ENCODE measurements at places on chromosomes 6 and 20.

GRCh38 chr20:63067266-63067635 is 60.5 kb upstream of the BHLHE23 start:
- DNase-seq, result no peak

DNA sequence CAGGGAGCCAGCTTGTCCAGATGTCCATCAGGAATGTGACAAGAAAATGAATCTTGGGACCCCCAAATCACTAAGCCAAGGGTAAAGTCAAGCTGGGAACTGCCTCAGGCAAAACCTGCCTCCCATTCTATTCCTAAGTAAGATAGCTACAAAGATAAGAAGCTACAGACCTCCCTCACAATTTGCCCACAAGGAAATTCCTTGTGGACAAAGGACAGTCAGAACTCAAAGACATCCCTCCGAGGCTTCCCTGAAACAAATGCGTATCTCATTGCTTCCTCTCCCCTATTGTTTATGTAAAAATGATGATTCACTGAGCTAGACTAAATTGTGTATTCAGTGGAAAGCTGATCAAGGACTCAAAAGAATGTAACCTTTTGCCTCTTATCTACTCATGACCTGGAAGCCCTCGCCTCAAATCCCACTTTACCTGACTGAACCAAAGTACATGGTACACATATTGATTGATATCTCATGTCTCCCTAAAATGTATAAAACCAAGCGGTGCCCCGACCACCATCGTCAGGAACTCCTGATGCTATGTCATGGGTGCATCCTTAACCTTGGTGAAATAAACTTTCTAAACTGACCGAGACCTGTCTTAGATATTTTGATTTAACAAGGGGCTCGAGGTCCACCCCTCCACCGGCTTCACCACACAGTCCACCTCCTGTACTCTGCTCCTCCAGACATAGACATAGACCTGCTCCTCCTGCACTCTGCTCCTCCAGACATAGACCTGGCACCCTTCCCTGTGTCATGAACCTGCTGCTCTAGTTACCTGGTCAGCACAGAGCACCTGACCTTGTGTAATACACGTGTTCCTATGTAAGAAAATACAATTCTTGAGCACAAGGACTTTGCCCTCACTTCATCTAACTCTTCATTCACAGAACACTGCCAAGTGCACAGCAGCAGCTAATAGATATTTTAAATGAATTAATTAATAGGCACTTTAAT is 81.4 kb downstream of the WDR27 start:
- no peak for DNase-seq

- DNase-seq, result no peak
Observed at GRCh38 chr6:37654727-37655500, 42.8 kb downstream of the MDGA1 start.

DNA sequence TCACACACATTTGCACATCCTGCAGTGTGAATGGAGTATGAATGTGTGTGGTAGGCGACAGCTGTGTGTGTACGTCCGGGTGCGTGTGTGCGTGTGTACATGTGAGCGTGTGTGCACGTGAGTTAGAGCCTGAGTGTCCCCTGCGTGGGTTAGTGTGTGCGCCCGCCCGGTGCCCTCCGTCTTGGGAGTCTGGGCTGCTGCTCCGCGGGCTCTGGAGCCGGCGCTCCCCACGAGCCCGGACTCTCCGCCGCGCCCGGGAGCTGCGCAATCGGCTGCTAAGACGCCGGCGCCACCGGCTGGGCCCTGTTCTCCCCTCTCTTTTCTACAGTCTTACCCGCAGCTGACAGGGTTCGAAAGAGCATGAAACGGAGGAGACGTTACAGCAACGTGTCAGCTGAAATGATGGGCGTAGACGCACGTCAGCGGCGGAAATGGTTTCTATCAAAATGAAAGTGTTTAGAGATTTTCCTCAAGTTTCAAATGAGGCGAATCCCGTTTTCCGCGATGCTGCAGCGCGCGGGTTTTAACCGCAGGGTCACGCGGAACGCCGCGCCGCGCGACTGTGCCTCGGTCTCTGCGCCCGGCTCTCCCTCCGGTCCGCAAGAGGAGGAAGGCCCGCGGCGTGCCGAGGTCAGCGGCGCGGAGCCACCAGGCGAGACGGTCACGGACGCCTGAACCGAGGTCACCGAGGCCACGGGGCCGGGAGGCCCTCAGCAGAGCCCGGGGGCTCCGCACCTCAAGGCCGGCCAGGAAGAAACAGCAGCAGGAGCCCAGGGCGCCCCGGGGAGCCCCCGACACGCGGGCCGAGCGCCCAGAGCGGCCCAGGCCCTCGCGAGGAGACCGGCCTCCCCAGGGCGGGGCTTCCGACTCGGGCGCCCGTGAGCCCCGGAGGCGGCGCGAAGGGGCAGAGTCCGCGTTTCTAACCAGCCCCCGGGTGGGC is 95.3 kb upstream of the BHLHE23 start:
- DNase-seq, result peak; percentile 54

GRCh38 chr20:7879883-7880282 is 60.4 kb downstream of the HAO1 start:
- DNase-seq, result no peak

DNA sequence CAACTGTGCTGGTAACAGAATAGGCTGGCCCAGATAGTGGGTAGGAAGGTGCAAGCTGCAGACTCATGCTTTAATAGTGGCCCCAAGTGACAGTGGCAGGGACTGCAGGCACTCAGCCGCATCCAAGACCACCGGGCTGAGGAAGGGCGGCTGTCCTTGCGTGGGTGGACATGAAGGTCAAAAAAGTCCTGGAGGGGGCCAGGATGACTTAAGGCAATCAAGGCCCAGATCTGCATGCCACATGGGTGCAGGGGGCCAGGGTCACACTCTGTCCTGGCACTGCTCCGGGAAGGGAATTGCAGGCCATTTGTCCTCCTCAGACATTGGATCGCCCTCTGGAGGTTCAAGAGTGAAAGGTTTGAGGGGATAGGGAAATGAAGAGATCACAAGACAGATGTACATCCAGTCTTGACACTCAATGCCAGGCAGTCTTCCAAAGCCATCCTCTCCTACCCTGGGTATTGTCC is 10.4 kb upstream of the VNN2 start:
- no peak for DNase-seq

DNA sequence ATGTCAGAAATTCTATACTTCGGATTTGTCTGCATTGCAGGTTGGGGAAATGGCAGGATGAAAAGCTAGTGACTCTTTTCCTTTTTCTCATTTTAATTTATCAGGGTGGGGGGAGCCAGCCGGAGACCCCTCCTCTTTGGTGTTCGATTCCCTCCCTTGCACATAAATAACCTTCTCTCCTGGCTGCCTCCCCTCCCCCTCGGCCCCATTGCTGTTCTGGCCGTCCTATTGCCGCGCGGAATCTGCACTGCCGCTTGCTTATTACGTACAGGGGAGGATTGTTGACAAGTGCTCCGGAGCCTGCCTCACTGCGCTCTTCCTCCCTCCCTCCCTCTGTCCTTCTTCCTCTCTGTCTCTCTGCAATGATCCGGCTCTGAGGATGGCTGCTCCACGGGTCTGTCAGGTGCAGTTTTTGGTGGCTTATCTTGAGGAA is 154.7 kb downstream of the JARID2 start:
- no peak for DNase-seq

DNA sequence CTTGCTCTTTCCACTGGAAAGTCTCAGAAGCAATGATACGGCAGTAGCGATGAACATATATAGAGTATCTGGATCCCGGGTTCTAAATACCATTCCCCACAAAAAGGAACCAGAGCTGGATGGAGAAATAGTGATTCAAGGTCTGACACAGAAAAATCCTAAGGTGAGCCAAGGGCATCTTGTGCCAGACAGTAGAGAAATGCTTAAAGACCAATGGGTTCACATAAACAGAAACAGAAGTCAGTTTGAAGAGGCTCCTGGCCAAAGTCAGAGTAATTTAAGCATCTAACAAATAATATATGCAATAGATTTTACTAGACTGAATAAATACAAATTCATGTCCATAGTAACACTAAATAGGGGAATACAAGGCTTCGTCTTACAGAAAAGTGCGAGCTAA is 54.7 kb downstream of the RGS17 start:
- DNase-seq, result no peak

DNA sequence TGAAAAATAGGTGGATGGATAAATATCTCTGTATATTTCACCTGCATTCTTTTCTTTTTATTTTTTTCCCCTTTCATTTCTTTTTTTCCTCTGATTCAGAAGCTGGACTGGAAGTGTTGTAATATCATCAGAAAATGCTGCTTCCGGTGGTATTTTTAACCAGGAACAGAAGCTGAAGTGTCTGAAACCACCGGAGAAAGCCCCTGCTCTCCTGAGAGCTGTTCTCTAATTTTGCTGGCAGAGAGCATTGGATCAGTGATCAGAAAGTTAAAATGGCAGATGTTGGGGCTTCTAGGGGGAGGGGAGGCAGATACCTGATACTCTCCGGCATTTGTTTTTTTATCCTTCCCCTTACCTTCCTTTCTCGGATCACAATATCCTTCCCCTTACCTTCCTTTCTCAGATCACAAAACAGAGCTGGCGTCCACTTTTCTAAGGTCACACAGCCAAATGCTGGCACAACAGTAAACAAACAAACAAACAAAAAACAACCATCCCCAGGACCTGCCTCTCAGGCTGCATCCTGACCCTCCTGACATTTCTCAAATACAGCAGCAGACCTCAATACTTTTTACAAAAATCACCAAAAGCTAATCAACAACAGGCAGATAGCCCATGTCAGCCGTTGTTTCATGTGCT is 143.2 kb upstream of the ZNF217 start:
- no peak for DNase-seq

GRCh38 chr20:62792182-62792939 is 3.9 kb upstream of the MRGBP start:
- DNase-seq, result no peak

DNA sequence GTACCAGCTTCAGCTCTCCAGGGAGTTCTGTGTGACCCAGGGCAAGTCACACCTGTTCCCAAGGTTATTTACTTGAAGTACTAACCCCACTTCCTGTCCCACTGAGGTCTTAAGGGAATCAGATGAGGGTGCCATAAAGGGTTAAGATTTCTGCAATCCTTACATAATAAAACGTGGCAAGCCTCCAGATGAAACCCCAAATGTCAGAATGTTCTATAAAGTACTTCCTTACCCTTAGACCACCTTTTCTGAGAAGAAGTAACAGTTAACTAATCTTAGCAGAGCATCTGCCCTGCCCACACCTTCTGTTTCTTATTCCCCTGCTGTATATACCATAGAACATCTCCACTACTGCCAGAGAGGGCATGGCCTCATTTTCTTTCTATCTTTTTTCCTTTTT is 6.0 kb upstream of the AVP start:
- DNase-seq, result no peak

GRCh38 chr6:147678253-147678652 is 169.8 kb downstream of the SAMD5 start:
- DNase-seq, result no peak

DNA sequence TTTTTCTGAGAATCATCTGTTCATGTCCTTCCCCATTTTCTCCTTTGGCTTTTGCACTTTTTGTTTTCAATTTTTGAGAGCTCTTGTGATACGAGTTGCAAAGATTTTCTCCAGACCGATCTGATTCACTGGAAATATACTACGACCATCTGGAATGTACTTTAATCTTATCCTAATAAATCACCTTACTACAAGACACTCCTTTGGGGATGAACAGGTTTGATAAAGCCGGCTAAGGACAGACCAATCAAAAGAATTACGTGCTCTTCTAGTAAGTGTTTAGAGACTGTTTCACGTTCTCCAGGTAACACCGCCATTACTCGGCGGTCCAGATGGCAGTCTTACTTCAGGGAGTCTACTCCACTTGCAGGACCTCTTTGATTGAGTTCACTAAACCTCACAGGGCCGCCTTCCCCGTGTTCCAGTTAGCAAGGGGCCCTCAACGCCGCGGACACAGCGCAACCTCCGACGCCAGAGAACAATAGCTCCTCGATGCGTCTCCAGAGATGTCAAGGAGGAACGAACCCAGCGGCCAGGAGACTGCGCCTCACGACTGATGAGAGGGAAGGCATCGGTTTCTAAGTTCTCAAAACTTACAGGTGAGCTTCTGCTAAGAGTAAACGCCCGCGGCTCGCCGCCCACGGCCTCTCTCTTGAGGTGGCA is 920 bp upstream of the WTAP start:
- no peak for DNase-seq

DNA sequence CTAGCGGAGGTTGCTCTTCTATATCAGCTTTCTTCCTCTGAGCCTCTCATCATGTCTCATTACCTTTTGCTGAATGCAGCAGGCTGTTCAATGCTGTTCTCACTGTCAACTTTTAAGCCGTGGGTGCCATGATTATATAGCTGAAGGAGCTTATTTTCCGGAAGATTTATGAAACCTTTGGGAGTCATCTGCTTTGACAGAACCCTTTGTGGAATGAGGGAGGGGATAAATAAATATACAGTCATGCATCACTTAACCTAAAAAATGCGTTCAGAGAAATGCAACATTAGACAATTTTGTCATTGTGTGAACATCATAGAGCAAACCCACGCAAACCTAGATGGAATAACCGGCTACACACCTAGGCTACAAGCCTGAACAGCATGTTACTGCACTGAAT is 102.2 kb upstream of the AKAP12 start:
- no peak for DNase-seq

DNA sequence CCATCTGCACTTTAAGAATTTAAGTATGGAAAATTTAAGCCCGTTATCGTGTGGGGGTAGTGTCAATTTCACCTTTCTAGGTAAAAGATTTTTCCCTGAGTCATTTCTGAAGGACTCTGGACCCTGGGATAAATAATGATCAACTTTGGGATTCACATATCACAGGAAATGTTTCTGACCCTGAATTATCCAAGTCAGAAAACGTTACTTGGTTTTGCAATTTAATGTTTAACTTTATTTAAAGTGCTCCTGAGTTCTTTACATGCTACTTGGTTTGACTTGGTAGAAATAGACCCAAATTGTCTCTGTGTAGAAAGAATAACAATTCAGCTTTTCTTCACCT is 1.5 kb upstream of the SLC17A3 start:
- no peak for DNase-seq

GRCh38 chr6:110606151-110606550 is 129.7 kb upstream of the SLC22A16 start:
- no peak for DNase-seq

- DNase-seq, result no peak
Observed at GRCh38 chr6:70708448-70708847, 40.8 kb downstream of the SMAP1 start.

- DNase-seq, result no peak
Observed at GRCh38 chr6:41763470-41763869, 16.2 kb downstream of the FRS3 start.

- no peak for DNase-seq
Observed at GRCh38 chr6:4225161-4225872, 89.9 kb upstream of the ECI2 start.

DNA sequence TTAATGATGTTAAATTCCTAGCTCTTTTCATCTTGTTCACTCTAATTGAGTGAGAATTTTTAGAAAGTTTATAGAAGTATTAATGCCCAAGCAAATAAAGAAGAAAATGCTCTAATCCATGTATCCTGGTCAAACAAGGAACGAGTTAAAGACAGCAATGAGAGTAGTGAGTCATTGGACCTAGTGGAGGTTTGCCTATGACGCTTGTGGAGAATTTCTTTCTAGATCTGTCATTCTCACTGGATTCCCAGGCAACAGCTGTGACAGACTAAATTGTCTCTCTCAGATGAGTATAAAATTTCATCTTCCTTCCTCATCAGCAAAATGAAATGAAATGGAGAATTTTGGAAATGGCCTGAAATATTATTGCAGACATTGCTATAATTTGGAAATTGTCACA is 127.9 kb downstream of the COL19A1 start:
- no peak for DNase-seq

All from stimulated activated CD4-positive, alpha-beta T cell treated with anti-CD3 and anti-CD28 coated beads, Interleukin-1b, Interleukin-23, amount 100 ng/mL, for 4 hours (primary cell).